ENCODE measurements at places on chromosomes 13 and 19.

DNA sequence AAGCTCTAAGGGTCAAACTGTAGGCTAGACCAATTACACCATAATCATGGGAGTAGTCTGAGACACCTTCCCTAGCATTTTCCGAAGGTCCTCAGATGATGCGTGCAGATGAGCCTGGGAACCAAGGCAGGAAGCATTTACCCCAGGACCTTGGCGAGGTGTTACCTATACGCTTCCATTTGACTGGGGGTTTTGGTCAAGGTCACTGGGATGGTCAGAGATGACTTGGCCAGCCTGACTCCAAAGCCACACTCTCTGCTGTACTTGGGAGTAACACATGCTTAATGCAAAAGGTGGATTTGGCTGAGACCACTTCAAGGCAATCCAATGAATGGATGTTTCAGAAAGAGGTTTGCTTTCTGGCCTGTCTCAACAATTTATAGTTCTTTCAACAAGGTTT lies 98.9 kb upstream of the IRS2 start:
- no peak for ATAC-seq

DNA sequence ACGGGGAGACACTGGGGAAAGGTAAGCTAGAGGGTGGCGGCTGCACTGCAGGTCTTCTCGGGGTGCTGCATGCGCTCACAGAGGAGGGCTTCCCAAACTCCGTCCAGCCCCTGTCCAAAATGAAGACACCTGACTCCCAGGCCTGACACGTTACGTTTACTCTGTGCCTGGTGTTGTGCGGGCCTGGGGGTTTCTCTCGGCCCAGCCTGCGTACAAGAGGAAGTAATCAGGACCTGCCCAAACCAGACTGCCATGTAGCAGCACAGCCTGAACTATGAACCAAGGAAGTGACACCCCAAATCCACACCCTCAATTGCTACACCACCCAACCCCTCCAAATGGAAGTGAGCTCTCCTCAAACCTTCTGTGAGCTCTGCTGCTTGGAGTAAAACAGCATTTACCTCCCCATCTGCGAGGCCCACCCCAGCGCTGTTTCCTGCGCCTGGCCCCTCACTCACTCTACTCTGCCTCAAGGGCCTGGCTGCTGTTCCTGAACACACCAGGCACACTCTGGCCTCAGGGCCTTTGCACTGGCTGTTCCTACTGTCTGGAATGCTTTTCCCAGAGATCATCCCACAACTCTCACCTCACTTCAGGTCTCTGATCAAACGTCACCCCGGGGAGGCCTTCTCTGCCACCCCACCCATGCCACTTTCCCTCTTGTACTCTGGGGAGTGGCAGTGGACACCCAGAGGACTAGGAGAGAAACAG lies 3.0 kb downstream of the HSPBP1 start:
- ATAC-seq: peak; percentile 28

GRCh38 chr19:679418-680286 lies 3.5 kb downstream of the FSTL3 start:
- peak; percentile 22 for ATAC-seq

DNA sequence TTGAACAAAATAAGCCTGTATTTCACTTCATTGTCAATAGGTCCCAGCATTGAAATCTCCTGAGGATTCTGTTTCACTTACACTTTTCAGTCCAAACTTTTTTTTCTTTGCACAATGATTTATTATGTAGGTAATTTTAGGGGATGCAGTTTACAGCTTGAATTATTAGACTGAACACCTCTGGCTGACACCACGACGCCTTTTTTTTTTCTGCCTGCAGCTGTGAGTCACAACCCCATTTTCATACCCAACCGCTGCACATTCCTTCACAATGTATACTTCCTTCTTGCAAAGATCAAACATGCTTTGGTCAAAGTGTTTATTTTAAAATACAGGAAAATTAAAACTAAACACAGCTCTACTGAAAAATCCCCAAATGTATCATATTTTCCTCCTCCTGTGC lies 11.4 kb downstream of the ZIC2 start:
- no peak for ATAC-seq

- ATAC-seq: no peak
These were observed 8.9 kb downstream of the TSHZ3 start for GRCh38 chr19:31340042-31341025.
